ENCODE measurements at places on chromosomes 4 and X. TPM values are rescaled to one million over a fixed set of nuclear protein-coding genes. Genes with fewer than 3 reads are reported as not detected.

GRCh38 chr4:148369919-148370318 is 72.3 kb downstream of the NR3C2 start:
- H3K4me1 ChIP-seq = no peaks in the 10 kb centered on the region
- no peaks in the 10 kb centered on the region for H3K27me3 ChIP-seq
- DNase-seq = no peak
- no peak overlapping the region for H3K27ac ChIP-seq
- no peaks in the 10 kb centered on the region for H3K36me3 ChIP-seq

DNA sequence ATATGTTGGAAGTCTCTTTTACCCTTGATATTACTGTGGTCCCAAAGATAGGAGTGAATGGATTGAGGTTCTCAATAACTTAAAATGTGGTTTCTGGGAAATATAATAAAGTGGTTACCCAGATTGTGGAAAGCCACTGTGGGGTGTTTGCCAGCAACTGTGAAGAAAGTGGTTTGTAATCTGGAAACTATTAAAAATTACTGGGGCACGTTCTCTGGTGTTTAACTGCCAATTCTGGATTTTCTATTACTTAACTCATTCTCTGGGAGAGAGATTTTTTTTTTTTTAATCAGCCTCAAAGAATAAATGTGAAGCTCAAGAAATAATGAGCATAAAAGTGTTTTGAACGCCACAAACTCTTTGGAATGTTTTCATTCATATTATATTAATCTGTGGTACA is 4.9 kb upstream of the CXCL6 start:
- no peaks in the 10 kb centered on the region for H3K36me3 ChIP-seq
- H3K27me3 ChIP-seq = no peaks in the 10 kb centered on the region
- no peak overlapping the region for H3K4me3 ChIP-seq
- no peak for DNase-seq
- H3K4me1 ChIP-seq = no peaks in the 10 kb centered on the region

DNA sequence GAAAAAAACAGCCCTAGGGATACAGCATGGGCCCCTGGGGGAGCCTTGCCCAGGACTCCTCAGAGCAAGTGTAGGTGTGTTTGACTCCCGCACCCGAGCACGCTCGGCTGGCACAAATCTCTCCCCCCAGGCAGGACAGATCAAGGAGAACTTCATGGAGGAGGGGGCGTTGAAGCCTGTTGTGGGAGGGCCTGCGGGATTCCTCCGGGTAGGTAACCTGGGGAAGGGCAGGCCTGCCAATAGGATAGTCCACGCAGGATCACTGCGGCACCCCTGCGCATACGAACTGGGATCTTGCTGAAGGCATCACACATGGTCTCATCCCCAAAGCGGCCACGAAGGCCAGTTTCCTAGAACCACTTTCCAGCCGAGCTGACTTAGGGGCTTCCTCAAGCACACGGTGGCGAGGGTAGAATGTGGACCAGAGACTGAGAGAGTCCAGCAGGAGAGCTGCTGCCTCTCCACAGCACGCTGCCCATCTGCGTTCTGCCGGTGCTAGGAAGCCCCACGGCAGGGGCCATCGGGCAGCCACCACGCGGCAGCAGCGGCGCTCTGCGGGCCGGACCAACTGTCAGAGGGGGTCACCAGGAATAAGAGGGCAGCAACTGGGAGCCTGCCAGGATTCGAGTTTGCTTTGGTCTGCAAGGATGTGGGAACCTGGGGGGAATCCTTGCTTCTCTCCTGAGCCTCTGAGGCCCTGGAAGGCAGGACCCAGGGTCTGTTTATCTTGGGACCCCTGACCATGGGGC is 56.8 kb downstream of the WFS1 start:
- H3K36me3 ChIP-seq = no peaks in the 10 kb centered on the region
- no peaks in the 10 kb centered on the region for H3K4me1 ChIP-seq
- H3K27ac ChIP-seq = no peak overlapping the region
- no peak for DNase-seq

- no peak overlapping the region for H3K4me3 ChIP-seq
- no peak for DNase-seq
- no peaks in the 10 kb centered on the region for H3K27me3 ChIP-seq
Observed at GRCh38 chr4:106421441-106422296, 53.1 kb upstream of the GIMD1 start.

GRCh38 chr4:74202062-74202586 is 44.2 kb downstream of the MTHFD2L start:
- no peak for DNase-seq
- H3K27ac ChIP-seq = no peak overlapping the region
- no peak overlapping the region for H3K4me3 ChIP-seq
- no peaks in the 10 kb centered on the region for H3K36me3 ChIP-seq
- no peaks in the 10 kb centered on the region for H3K27me3 ChIP-seq

GRCh38 chrX:48747415-48748016 is 14.0 kb upstream of the GLOD5 start:
- H3K4me3 ChIP-seq = no peak overlapping the region
- no peak for DNase-seq
- H3K27me3 ChIP-seq = no peaks in the 10 kb centered on the region
- no peak overlapping the region for H3K27ac ChIP-seq

GRCh38 chr4:86011117-86011516 is 348.7 kb downstream of the MAPK10 start:
- H3K4me3 ChIP-seq = no peak overlapping the region
- H3K27me3 ChIP-seq = no peaks in the 10 kb centered on the region
- H3K27ac ChIP-seq = no peak overlapping the region
- no peaks in the 10 kb centered on the region for H3K36me3 ChIP-seq
- H3K4me1 ChIP-seq = no peaks in the 10 kb centered on the region

DNA sequence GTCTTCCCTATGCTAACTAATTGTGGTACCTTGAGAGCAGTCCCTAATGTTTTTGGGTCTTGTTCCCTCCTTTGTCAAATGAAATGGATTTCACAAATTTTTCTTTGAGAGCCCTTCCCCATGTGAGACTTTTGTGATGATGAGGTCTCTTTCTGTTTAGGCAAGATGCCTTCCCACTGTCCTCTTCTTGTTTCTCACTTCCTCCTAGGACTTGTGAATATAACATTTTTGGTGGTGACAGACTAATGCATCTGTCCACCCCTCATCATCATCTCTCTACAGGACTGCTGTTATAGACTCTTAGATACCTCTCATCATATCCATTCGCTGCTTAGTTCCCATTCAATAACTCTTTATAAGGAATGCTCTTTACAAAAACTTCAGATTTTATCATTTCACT is 8.7 kb upstream of the ANK2 start:
- no peak overlapping the region for H3K27ac ChIP-seq
- no peak for DNase-seq
- H3K36me3 ChIP-seq = no peaks in the 10 kb centered on the region
- H3K27me3 ChIP-seq = no peaks in the 10 kb centered on the region

DNA sequence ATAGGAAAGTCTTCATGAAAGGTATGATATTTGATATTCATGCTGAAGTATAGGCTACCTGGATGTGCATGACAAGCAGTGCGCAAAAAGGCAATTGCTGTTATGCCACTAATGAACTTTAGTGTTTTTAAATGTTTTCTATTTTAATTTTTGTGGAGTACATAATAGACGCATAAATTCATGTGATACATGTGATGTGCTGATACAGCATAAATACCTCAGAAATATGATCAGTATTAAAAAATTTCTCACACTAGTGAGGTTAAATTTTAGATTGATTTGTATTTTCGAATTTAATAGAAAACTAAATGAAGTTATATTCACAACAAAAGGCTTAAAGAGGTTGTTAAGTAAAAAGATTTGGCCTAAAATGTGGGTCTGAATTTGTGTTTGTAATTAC is 2.2 kb downstream of the UGT2A1 start:
- no peaks in the 10 kb centered on the region for H3K27me3 ChIP-seq
- H3K4me1 ChIP-seq = no peaks in the 10 kb centered on the region

DNA sequence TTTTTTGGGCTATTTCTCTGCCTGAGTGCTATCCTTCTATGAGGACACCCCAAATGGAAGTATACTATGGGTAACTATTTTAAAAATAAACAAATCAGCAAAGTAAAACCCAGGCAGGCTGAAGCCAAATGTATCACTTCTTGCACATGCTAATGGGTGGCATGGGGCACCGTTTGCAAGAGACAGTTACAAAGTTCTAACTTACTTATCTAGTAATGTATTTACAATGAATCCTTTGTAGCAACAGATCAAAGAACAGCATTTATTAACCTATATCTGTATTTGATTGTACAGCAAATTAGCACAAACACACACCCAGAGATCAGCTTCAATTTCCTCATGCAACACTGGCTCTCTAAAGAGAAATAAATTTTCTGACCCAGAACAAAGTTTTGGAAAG is 225.5 kb downstream of the ZNF674 start:
- no peak for DNase-seq
- H3K27me3 ChIP-seq = no peaks in the 10 kb centered on the region
- H3K4me1 ChIP-seq = no peaks in the 10 kb centered on the region
- no peaks in the 10 kb centered on the region for H3K36me3 ChIP-seq
- H3K4me3 ChIP-seq = no peak overlapping the region

GRCh38 chr4:55364691-55365344 is 18.8 kb downstream of the SRD5A3 start:
- H3K27ac ChIP-seq = no peak overlapping the region
- no peaks in the 10 kb centered on the region for H3K27me3 ChIP-seq
- no peak overlapping the region for H3K4me3 ChIP-seq
- no peak for DNase-seq
- H3K4me1 ChIP-seq = no peaks in the 10 kb centered on the region

Gene CLCN3
- 12.4 TPM for total RNA-seq

Gene KCTD8
- total RNA-seq = 2.4 TPM

Gene TRIM75
- not detected for total RNA-seq

Gene TMEM31
- total RNA-seq = not detected
